ENCODE measurements at places on chromosomes 16 and 17.
A peak's percentile ranks its signal among the peaks of the same experiment; 100 is the strongest.

DNA sequence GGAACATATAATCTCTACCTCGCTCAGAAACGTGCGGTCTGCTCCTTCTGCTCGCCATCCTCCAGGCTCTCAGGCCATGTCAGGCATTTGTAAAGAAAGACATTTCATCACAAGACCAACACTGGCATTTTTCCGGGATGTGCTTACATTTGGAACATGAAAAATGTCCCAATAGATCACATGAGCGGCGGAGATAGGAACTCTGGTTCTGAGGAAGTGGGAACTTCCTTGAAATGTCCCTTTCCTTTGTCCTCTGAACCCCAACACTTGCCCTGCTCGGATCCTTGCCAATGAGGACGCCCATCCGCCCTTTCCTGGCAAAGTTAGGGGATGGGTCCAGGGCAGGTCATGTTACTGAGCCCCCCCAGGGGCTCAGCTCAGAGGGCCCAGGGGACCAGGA is 130.5 kb downstream of the MAF start:
- DNase-seq = no peak

GRCh38 chr17:31513731-31514427 is 122.4 kb downstream of the RAB11FIP4 start:
- DNase-seq = no peak

DNA sequence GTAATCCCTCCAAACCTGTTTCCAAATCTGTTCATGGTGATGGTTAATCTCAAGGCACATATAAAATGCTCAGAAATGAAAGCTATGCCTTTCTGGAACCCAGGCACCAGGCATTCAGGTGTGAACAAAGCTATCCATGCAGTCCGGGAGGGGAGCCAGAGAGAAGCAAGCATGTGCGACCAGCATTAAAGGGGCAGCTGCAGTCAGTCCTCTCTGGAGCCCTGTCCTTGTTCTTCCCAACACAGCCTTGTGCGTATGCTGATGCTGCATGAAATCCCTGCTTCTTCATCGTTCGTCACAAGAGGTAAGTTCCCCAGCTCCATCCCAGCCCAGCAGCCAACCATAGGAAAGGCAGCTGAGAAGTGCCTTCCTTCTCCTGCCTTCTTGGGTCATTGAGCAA is 148.7 kb downstream of the GRIN2A start:
- DNase-seq = no peak

- DNase-seq = no peak
Measured at GRCh38 chr17:50668025-50668837, 33.5 kb downstream of the ABCC3 start.

DNA sequence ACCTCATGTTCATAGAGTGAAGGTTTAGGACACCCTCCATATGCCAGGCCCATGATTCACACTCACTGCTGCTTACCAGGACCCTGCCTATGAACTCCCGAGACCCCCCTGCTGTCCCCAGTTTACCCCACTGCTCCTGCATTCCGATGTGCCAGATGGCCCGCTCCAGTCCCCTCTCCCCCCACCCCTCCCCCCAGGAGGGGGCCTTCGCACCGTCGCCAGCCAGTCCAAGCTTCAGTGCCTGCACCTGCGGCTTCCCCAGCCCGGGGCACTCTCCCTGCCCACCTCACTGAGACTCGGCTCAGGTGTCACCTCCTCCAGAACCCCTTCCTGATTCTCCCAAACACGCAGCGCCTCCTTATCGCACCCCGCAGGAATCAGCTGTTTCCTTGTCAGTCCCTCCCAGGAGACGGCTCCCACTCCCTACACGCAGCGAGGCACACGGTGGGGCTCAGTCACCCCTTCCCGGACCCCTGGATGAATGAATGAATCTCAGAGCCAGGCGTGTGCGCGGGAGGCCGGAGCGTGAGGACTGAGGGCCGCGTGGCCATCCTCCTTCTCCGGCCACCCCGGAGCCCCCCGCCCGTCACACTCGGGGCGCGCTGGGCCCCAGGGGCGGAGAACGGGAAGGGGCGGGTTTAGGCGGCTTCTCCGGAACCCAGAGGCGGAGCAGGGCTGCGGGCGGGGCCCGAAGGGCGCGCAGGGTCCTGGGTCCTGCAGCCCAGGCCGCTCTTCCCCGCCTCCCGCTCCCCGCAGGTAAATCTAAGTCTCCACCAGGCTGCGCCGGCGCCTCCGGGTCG is 1.6 kb downstream of the MYO1C start:
- DNase-seq = peak; percentile 68

DNA sequence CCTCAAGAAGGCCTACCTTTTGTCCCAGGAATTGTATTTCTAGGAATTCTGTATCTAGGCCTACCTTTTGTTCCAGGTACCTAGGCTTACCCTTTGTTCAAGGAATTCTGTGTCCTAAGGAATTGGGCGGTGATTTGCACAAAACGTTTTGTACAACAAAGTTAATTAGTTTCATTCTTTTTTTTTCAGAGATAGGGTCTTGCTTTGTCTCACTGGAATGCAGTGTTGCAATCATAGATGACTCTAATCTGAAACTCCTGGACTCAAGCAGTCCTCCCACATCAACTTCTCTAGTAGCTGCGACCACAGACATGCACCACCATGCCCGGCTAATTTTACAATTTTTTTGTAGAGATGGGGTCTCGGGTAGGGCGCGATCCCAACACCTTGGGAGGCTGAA is 7.0 kb downstream of the CDR2L start:
- DNase-seq = no peak

GRCh38 chr17:73957564-73957963 is 245.9 kb upstream of the RPL38 start:
- DNase-seq = peak; percentile 27

DNA sequence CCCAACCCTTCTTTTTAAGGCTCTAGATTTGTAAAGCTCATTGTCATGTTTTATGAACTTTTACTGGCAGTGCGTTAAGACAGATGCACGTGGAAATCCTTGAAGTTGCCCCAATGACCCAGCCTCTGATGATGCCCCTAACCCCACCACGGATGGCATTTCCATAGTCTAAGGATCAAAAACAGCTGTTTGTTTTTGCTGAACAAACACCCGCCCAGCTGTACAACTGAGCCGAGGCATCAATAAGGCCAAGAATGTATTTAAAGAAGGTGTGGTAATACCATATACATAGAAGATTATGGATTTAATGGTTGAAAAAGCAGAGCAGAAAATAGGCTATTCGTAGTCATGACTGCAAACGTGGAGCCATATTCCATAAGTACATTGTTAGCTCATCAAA is 83.7 kb downstream of the SALL1 start:
- DNase-seq = no peak

DNA sequence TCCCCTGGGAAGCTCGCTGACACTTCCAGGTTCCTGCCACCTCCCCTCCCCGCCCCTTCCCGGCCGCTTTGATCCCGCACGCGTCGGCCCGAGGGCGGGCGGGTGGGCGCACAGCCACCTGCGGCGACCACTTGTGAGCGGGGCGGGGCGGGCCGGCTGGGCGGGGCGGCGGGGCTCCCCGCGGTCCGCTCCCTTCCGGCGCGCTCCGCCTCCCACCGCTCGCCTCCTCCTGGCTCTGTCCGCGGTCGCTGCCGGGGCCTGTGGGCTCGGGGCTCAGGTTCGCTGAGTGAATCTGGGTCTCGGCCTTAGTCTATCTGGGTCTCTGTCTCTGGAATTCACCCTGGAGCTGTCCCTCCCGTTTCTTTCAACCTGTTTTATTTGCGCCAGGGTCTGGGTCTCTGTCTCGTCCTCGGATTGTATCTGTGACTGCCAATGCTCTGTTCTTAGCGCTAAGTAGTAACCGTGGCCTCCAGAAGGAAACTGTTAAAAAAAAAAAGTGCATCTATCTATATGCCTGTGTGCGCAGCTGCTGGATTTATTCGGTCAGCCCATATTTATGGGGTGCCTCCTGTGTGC is 2.7 kb upstream of the HES7 start:
- DNase-seq = peak; percentile 76

DNA sequence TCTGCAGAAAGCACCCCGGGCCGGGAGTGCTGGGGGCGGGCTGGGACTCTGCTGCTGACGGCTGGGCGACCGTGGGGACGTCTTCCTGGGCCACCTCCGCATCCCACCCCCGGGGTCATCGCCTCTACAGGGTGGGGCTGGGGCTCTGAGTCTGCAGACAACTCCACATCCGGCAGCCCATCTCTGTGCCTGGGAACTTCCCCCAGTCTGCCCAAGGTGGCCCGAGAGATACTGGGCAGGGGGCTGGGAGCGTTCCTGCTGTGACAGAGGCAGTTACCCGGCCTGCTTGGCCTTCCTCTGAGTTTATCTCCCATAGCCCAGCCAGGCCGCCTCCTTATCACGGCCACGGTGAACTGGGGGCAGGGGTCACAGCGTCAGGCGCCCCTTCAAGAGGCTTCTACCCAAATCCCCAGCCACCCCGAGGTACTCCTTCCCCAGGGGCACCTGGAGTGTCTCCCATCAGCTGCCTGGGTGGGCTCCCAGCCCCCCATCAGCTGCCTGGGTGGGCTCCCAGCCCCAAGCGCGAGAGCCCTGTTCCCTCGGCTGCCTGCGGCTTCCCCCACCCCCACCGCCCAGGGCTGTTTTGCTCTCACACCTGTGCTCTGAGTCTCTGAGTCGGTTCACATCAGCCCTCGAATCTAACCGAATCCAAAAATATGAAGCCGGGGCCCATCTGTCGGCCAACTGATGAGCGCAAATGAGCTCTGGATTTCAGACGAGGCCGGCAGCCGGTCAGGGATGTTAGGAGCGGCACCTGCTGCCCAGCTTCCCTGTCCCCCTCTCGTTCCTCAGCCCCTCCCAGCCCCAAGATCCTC is 15.6 kb upstream of the CBFA2T3 start:
- DNase-seq = no peak

GRCh38 chr16:21590796-21591195 is 8.6 kb upstream of the METTL9 start:
- no peak for DNase-seq

GRCh38 chr17:27560668-27561067 is 70.3 kb upstream of the LGALS9 start:
- DNase-seq = no peak

GRCh38 chr17:33725675-33726271 is 432.7 kb upstream of the ASIC2 start:
- peak; percentile 73 for DNase-seq

- no peak for DNase-seq
Measured at GRCh38 chr16:16917191-16917785, 538.3 kb downstream of the NPIPA7 start.

GRCh38 chr17:40264458-40265185 is 23.1 kb upstream of the CDC6 start:
- DNase-seq = no peak

GRCh38 chr16:4142268-4142667 is 26.0 kb upstream of the ADCY9 start:
- DNase-seq = no peak

DNA sequence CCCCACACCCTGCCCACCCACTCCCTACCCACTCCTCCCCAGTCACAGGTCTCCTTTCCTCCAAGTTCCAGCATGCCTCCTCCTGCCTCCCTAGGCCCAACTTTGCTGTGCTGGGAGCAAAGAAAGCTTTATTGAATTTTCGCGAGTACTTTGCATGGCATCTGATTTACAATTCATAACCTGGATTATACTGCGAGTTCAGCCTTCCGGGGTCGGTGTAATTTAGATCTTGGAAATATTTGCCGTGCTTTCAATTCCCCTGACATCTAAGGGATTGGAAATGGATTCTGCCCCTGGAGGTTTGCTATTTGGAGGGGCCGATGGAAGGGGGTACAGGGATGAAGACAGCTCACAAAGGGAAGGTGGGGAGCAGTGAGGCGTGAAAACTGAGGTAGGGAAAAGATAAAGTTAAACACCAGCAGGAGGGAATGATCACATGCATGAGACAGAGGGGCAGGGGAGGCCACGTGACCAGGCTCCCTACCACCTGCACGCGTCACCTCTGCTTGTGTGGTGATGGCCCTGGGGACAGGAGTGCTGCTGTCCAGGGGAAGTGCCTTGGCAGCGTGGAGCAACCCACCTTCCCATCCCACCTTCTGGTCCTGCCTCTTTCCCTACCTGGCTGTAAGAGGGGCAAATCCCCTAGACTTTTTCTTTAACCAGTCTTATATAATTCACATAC is 132.3 kb upstream of the RPL38 start:
- DNase-seq = no peak

DNA sequence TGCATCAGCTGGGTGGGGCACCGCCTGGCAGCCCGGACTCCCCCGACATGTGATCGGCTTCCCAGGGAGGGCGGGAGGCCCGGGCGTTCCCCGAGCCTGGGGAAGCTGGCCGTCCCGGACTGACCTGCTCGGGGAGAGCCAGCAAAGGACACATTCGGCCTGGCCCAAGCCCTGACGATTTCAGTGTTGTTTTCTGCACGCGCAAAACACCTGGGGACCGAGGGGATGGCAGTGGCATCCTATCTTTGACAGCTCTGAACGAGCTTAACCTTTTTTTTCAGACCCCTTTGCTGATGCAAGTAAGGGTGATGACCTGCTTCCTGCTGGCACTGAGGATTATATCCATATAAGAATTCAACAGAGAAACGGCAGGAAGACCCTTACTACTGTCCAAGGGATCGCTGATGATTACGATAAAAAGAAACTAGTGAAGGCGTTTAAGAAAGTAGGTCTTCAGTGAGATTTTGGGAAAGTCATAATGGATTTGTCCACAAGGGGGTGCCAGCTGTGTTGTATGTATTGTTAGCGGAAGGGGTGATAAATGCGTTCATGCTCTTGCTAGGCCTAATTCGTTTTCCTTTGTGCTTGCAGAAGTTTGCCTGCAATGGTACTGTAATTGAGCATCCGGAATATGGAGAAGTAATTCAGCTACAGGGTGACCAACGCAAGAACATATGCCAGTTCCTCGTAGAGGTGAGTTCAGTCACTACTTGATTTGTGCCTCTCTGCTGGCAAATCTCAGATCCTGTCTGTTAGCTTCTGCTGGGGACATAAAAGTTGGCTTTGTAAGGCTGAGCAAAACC is 1.0 kb downstream of the EIF1 start:
- DNase-seq = peak; percentile 91

DNA sequence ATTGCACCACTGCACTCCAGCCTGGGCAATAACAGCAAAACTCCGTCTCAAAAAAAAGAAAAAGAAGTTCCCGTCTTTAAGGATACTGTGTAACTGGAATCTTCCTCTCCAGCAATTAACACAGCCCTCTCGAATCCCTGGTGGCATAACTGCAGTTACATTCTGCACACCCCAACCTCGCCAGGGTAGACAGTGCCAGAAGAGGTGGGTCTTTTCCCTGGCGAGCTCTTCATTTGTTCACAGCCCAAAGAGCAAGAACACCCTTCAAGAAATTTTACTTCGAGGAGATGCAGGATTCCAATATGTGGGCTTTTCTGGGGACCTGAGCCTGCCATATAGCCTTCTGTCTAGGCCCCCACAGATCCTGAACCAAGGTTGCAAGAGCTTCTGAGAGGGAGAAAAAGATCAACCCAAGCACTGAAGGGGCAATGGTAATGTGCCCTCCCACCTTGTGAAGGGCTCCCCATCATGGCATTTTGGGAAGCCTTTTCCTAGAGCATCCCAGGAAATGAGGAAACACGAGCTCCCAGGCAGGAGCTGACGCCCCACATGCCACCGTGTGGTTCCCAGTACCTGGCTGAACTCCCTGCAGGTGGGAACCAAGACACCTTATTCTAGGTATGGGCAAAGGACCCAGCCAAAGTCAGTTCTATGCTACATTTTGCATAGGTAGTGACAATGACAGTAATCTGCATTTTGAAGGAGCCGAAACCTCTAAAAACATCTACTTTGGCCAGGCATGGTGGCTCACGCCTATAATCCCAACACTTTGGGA is 26.9 kb downstream of the TK2 start:
- DNase-seq = no peak

- DNase-seq = peak; percentile 85
Measured at GRCh38 chr17:31558748-31559583, 167.5 kb downstream of the RAB11FIP4 start.
